ENCODE measurements at places on chromosomes 12 and 14.

GRCh38 chr14:51394804-51395203, 154.8 kb downstream of the TMX1 start:
- DNase-seq: peak; percentile 69

GRCh38 chr12:77645966-77646598, 184.6 kb upstream of the NAV3 start:
- no peak for DNase-seq

- peak; percentile 36 for DNase-seq
Measured at GRCh38 chr14:55749201-55749812, 169.3 kb downstream of the KTN1 start.

GRCh38 chr12:107131832-107132616, 38.7 kb upstream of the CRY1 start:
- DNase-seq: peak; percentile 77

DNA sequence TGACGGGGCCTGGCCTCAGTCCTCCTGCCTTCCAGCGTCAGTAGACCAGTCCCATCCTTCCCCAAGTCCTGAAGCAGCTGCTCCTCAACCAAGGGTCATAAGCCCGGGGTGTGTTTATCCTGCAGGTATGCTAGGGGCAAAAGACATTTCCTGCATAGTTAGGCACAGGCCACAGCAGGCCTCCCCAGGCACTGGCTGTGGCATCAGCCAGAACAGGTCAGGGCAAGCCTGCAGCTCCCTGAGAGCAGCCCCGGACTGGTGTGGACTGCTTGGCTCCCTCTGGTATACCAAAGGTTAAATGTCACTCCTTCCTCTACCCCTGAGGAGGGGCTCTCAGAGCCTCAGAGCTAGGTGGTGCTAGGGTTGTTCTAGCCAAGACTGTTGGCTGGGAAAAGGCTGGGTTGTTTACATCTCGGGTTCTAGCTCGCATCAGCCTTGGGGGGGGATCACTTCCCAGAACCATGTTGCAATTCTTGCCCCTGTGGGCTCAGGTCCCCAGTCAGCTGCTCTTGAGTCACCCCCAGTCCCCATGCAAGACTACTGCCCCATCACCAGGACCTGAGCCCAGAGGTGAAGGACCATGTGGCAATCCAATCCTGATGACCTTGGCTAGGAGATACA, 2.9 kb downstream of the MMP14 start:
- DNase-seq: no peak

GRCh38 chr12:6955108-6956020, 4.2 kb downstream of the PTPN6 start:
- no peak for DNase-seq

GRCh38 chr12:88092771-88093170, 49.1 kb downstream of the CEP290 start:
- no peak for DNase-seq

DNA sequence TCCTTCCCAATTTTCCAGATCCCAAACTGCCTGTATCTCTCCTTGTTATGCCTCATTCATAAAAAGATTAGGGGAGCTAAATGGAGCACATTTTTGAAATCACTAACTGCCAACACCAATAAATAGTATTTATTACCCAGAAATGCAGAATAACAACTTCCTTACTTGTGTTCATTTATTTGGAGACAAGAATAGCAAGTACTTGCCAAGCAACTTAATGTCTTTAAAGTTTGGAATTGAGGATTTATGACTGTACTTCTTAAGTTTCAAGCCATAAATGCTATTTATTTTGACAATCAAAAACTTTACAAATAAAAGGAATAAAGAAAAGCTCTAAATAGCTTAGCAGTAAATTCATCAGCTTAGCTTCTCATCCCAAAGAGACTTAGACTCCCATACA, 626.1 kb upstream of the NOVA1 start:
- no peak for DNase-seq

- no peak for DNase-seq
Measured at GRCh38 chr12:95386051-95386450, 87.9 kb upstream of the METAP2 start.

DNA sequence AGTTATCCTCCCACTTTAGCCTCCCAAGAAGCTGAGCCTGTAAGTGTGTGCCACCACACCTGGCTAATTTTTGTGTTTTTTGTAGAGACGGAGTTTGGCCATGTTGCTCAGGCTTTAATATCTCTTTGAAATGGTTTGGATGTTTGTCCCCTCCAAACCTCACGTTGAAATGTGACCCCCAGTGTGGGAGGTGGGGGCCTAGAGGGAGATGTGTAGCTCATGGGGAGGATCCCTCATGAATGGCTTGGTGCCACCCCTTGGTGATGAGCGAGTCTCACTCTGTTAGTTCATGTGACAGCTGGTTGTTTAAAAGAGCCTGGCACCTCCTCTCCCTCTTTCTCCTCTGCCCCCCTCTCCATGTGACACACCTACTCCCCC, 23.6 kb upstream of the TTC7B start:
- DNase-seq: no peak

DNA sequence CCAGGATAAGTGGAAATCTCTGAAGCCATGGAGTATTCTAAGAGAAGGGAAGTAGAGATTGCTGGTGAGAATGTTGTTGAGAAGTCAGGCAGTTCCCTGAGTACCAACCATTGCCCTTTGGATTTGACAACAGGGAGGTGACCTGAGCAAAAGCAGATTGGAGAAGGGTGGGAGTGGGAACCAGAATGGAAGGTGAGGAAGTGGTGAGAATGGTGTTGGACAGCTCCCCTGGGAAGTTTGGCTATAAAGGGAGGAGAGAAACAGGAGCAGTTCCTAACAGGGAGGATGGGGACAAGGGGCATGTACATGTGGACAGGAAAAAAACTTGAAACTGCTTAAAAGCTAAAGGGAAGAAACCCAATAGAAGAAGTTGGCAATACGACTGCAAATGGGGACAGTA, 198.1 kb downstream of the ETV6 start:
- no peak for DNase-seq

All from T47D (cell line).